Ascending aorta (tissue), 2 donors: ENCODE measurements at places on chromosomes 5 and 9. TPM values are rescaled to one million over a fixed set of nuclear protein-coding genes. Genes with fewer than 3 reads are reported as not detected.
A peak's percentile ranks its signal among the peaks of the same experiment; 100 is the strongest.

DNA sequence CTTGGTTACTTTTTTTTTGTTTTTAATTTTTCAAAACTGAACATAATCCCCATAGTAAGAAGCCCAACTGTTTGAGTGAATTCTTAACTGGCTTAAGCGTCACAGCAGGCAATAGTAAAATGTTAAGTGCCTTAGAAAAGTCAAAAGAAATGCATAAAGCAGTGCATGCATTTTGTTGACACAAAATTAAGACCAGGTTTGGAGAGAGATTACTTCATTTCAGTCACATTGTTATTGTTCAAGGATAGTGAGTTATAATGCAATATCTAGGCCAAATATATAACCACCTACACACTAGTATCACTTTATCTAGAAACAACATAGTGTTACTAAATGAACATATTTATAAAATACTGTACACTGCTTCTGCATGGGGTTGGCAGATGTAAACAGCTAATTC is 116.9 kb upstream of the KLF9 start:
- no peaks in the 10 kb centered on the region for H3K4me1 ChIP-seq
- no peak overlapping the region for H3K27ac ChIP-seq
- H3K36me3 ChIP-seq, result no peaks in the 10 kb centered on the region
- no peak overlapping the region for H3K4me3 ChIP-seq

The FOXI1 gene
- not detected for total RNA-seq

DNA sequence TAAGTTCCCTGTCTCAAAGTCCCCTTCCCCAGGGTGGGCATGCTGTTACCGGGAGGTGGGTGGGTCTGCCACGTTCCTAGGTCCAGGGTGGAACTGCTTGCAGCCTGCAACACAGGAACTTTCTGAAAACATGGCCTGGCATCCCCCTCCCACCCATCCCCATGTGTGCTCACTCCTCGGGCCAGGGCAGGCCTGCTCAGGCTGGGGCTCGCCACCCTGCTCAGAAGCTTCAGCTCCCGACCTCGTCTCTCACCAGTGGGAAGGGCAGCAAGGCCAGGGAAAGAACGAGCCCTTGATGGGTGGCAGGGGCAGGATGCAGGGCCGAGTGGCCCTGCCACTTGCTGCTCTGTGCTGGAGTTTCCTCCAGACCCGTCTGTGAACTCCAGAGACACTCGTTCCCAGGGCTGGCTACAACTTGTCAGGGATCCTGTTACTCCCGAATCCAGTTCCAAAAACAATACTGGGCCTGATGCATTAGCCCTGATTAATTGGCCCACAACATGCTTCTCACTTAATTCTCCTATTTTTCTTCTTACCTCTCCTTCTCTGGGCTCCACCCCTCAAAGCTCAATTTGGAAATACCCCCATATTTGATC is 197.3 kb downstream of the SLIT3 start:
- peak; percentile 41 for DNase-seq
- H3K4me1 ChIP-seq, result peaks cover 26% of the 10 kb centered on the region
- H3K4me3 ChIP-seq, result no peak overlapping the region
- H3K36me3 ChIP-seq, result no peaks in the 10 kb centered on the region
- H3K27ac ChIP-seq, result no peak overlapping the region
- no peaks in the 10 kb centered on the region for H3K27me3 ChIP-seq

The ELOVL7 gene
- total RNA-seq, result 41.8 TPM

DNA sequence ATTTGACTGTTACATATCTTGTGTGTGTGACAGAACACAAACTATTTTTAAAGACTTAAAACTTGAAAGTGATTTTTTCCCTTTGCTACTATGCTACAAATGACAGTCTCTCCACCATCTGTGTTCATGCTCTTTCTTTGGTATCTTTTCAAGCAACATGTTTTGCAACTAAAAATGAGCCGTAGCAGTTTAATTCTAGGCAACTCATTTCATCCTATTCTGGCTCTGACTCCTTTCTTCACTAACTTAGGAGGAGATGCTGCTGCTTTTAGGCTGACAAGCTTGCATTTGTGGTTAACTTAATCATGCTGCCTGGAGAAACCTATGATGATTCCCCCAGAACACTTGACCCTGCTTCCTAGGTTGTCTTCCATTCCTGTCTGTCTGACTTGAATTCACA is 100.6 kb downstream of the HACD4 start:
- no peak for DNase-seq
- H3K4me1 ChIP-seq, result no peaks in the 10 kb centered on the region
- H3K36me3 ChIP-seq, result peaks cover 13% of the 10 kb centered on the region
- no peak overlapping the region for H3K27ac ChIP-seq

DNA sequence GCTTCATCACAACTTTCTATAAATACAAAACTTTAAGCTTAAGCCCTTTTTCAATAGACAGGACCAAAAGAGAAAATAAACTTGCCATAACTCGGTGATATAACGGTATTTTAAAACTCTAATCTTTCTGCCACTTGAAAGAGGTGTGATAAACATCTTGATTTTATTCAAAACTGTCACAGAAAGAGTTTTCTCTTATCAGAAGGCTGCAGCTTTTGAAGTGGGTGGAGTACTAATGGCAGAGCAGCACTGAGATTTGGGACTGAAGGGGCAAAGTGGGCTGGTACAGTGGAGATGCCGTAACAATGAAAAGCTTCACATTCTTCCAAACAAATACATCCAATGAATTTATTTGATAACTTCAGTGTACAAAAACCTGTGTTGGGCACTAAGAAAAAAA is 92.5 kb downstream of the FBXO38 start:
- H3K36me3 ChIP-seq, result no peaks in the 10 kb centered on the region
- no peaks in the 10 kb centered on the region for H3K27me3 ChIP-seq
- peaks cover 4% of the 10 kb centered on the region for H3K4me1 ChIP-seq

The STPG3 gene
- total RNA-seq, result not detected
